ENCODE measurements at places on chromosomes 6 and 20.

- DNase-seq = no peak
These were observed 76.5 kb downstream of the GJA10 start for GRCh38 chr6:89970609-89971337.

GRCh38 chr20:3795511-3796468 is at the start of gene CDC25B:
CDC25B (plus strand) TSS chr20:3796310; CDS start chr20:3796532, 222 bp downstream.
- DNase-seq = peak; percentile 80

DNA sequence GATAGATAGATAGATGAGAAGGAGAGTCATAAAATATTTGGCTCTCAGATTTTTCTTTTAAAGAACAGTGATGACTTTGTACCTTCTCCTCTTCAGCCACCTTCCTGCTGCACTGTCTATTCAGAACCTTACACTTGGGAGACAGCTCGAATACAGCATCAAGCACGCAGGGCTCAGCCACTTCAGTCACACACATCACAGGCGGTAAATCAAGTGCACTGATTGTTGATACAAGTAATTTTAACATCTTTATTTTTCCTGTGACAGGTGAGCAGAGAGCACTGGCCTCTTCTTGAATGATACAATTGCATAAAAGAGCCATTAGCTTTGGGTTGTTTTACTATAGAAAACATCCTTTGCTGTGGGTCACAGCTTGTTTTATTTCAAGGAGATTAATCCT is 1118.5 kb upstream of the EYS start:
- DNase-seq = no peak

- no peak for DNase-seq
These were observed 999 bp upstream of the EHMT2 start for GRCh38 chr6:31898383-31899011.

GRCh38 chr6:162940426-162940825 is 212.7 kb downstream of the PACRG start:
- no peak for DNase-seq
